SHP77 treated with DMSO at 0.1 percent for 48 hours (cell line): ENCODE measurements at places on chromosomes 16 and 17.

DNA sequence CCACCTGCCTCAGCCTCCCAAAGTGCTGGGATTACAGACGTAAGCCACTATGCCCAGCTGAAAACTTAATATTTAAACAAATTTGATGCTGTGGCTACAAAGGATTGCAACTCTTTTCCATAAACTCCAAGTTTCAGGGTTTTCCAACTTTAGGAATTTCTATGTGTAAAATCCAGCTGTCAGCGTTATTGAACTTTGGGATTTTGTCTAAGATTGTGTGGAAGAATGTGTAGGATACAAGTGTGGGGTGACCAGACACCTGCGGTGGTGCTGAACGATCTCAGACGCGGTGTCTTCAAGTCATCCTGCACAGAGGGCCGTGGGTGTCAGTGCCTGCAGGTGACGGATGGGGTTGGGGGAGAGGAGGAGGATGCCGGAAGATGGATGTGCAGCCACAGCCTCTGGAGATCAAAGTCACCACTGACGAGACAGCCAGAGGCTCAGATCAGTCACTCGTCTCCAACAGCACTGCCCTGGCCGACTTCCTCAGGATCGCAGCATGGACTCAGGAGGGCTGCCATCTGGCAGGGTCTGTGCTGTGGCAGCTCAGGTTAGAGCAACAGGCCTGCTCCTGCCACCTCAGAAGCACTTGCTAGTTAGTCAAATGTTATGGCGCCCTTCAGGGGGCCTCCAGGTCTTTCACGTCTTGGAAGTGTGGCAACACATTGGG is 13.0 kb downstream of the ACSF3 start:
- DNase-seq: no peak

GRCh38 chr16:4327386-4328045 is 11.6 kb downstream of the GLIS2 start:
- DNase-seq: no peak

DNA sequence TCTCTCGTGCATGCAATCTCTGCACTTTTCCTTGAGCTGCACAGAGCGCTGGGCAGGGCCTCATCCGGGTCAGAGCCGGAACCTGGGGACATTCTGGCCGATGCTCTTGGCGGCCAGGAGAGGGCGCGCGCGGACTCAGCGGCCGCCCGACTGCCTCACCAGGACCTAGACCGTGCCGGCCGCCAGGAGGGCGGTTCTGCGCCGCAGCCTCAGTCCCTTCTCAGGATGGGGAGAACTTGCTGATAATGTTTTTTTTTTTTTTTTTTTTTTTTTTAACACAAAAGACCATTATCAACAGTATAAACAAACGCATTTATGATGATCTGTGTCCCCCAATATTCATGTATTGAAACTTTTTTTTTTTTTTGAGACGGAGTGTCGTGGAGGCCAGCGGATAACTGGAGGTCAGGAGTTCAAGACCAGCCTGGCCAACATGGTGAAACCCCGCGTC is 8.1 kb upstream of the FLYWCH2 start:
- peak; percentile 62 for DNase-seq

DNA sequence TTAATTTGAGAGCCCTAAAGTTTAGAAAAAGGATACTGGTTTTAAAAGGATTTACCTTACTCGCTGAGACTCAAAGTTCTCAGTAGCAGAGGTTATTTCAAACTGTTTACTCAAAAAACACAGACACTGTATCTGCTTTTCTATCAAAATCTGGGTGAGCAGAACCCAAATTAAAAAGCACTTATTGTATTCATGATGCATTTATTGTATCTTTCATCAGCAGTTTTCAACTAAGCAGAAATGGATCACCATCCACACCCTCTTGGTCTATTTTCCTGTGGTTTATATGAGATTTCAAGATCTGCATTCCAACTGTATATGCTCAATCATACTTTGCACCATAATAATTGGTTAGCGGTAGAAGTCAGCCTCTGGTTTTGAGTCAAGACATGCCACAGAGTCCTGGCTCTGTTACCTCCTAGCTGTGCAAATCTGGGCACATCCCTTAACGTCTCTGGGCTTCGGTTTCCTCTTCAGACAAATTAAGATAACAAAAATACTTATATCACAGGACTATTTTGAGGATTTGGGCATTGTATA is 109.5 kb downstream of the ASIC2 start:
- DNase-seq: no peak

DNA sequence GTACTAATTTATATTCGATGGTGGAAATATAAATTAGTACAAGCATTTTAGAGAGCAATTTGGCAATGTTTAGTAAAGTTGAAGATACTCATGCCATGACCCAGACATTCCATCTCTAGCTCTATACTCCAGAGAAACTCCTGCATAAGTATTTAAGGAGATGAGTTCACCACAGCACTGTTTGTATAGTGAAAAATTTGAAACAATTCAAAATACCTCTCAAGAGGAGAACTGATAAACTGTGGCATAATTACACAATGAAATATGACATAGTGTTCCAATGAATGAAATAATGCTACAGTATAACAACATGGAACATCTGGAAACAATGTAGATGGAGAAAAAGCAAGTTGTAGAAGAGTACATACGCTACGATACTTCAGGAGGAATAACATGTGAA is 48.6 kb upstream of the IRX3 start:
- DNase-seq: no peak

- DNase-seq: no peak
Observed at GRCh38 chr16:53612003-53612402, 91.7 kb downstream of the RPGRIP1L start.

DNA sequence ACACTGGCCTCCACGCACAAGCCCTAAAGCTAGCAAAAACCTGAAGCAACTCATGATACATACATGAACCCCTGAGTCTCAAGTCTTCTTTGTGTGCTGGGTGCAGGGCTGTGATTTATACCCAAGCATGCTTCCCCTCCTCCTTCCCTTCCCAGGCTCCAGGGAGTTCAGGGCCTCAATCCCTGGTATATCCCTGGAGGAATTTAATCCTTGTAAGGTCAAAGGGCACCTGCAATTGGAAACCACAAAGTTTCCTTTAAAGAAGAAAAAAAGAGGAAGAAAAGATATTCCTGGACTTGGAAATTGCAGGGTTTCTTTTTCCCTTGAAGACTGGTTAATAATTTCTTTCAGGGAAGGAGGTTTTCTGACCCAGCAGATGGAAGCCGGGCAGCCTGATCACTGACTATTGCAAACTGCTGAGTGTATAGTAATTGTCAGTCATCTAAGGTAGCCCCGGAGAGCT is 182.3 kb downstream of the AATF start:
- DNase-seq: no peak

DNA sequence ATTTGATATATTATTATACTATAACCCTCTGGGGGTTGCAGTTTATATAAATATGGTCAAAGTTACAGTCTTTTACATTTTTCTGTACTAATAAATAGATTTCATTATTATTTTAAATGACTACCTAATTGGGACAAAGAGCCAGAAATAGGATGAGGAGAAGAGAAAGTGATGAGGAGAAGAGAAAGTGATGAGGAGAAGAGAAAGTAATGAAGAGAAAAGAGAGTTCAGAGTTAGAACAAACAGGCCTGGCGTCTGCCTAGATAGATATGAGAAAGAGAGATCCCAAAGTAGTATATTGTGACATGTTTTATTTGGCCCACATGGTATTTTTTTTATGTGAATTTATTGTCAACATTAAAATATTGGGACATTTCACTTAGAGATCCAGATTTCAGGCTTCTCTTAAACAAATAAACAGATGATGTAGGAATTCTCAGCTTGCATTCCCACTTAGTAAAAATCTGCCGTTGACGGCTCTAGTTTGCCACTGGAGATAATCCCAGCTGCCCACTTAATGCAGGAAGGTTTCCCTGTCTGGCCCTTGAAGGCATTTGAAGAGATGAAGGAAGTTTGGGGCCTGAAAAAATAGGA is 210.7 kb downstream of the STX8 start:
- no peak for DNase-seq

DNA sequence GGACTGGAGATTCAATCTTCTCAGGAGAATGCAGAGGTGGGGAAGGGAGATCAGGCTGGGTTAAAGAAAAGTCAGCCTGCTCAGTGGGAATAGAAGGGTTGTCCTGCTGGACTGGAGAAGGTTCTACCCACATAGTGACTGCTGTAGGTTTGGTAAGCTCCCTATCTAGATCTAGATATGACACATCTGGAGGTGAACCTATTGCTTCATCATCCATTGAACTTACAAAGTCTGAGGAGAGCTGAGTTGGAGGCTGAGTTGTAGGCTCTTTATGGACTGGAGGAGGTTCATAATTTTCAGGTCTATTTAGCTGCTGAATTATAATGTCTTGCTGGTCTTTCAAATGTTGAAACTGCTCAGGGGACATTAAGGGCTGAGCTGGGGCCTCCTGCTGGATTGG is 46.0 kb upstream of the NF1 start:
- DNase-seq: no peak

DNA sequence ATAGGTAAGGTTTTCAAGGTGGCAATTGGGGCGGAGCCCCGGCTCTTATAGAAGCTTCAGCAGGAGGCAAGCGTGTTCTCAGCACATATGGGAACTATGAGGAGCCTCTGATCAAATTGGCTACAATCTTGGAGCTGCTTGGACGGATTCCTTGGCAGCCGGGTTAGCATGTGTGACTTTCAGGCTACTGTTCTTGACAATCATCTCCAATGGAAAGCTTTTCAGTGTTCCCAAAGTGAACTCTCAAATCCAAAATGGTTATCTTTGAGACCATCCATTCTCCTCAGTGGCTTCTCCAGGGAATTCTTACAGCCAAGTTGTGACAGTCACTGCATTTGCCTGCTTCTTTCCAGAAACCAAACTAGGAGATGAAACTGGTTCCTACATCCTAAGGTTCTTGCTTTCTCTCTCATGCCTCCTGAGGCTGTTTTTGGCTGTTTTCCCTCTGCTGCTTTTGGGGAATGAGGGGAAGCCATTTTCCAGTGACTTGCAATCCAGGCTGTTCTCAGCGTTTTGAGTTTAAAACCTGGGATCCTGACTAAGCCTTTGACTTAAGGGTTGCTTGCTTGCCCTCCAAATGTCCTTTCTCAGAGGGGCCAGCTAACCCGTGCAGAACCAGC is 10.9 kb downstream of the HAS3 start:
- DNase-seq: no peak

- no peak for DNase-seq
Observed at GRCh38 chr16:12637002-12637401, 166.7 kb downstream of the CPPED1 start.

DNA sequence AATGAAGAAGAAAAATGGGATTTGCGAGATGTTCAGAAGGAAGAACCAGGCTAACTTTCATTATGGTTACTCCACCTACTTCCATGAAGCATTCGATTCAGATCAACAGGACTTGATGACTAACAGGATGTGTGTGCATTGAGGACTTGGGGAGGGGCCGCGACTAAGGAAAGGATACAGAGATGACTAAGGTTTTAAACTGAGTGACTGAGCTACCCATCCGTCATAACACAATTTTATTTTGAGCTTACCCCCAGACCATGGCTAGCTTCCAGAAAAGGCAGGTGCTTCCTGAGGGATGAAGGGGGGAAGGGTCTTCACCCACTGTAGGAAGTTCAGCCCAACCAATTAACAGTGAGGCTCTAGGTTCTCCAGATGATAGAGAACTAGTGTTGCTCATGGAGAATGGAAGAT is 2.5 kb upstream of the CDYL2 start:
- DNase-seq: no peak

GRCh38 chr17:49757151-49757777 is 6.7 kb downstream of the FAM117A start:
- DNase-seq: no peak

DNA sequence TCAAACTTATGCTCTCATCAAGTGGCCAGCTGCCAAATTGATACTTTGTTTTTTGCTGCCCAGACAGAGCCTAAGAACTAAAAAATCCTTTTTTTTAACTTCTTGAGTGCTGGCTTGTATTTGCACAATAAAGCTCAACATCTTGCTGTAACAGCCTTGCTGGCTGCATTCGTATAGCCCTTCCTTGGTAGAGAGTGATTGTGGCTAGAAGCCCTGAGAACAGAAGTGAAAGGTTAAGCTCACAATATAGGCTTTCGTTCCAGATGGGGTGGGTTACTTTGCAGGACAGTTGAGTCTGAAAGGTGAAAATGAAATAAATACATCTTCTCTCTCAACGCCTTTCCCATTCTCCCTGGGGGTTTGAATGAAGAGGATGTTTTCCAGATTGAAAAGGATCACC is 278.8 kb downstream of the HS3ST3B1 start:
- no peak for DNase-seq

DNA sequence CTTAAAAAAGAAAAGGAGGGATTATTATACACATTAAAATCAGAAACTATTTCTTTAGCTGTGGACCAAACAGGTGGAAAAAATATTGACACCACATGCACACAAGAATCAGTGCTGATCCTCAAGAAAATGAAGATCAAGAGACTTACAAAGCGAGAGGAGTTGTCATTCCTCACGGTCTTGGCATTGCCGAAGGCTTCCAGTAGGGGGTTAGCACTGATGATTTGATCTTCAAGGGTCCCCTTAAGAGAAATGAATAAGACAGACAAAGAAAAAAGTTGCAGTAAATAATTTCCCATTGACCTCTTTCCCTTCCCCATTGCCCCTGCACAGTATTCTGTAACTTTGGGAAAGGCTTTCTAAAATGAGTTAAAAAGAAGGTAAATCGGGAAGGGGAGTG is 6.0 kb downstream of the MYH4 start:
- no peak for DNase-seq

DNA sequence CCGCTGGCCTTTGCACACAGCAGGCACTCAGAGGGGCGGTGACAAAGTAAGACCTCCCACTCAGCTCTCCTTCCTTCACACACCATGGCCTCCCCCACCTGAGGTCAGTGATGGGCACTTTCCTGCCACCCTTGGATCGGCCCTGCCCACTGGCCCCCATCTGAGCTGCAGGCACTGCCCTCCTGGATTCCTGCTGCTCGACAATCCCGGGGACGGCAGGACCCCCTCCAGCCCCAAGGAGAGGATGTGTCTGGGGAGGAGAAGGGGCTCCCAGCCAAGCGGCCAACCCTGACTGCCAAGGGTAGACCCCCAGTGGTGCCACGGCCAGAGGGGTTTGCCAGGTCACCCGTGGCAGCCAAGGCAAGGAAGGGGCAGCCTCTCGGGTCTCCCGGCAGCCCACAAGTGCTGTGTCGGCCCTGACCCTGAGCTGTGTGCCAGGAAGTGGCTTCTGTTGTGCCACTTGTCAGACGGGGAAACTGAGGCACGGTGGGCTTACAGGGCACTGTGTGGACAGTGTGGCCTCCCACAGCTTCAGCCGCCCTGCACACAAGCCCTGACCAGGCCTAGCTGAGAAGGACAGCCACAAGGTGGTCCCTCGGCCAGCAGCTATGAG is 22.7 kb downstream of the PIEZO1 start:
- no peak for DNase-seq

- DNase-seq: peak; percentile 50
Observed at GRCh38 chr16:79473456-79473855, 127.1 kb downstream of the MAF start.

DNA sequence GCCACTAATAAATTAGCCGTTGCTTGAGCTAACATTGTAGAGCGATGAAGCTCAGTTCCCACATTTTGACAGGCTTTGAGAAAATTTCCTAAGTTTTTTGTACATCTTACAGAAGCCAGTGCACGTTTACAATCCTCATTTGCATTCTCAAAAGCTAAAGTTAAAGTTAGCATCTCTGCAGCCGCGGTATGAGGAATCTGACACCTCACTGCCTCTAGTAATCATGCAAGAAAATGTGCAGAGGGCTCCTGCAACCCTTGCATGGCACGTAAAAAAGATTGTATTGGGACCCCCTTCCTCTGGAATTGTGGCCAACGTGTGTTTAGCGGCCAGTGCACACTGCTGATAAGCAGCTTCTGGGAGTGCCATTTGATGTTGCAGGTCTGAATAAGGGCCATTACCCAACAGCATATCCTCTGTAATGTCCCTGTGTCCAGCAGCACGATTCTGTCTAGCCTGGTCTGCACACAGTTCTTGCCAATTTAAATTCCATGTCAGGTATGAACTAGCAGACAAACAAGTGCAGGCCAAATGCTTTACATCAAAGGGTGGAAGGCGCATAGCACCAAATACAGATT is 12.4 kb upstream of the ZNF689 start:
- DNase-seq: no peak
